ENCODE measurements at places on chromosomes 2 and 18.

- no peak for DNase-seq
Observed at GRCh38 chr2:73899801-73900336, 7.1 kb downstream of the ACTG2 start.

GRCh38 chr2:223020971-223021675 is 30.9 kb upstream of the KCNE4 start:
- no peak for DNase-seq

DNA sequence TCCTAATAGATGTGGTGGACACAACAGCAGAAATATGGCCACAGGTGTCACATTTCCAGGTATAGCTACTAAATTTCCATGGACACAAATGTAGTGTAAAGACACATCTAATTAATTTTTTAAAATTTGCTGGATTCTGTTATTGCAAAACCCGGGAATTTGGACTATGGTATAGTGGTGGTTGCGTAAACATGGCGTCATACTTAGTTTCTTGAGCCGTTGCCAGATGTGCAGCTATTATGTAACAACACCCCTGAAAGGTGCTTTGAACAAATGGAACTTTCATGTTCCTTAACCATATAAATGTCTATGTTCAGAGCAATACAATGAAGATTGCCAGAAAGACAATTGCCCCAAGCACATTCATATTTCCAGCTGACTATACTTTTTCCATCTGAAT is 85.9 kb downstream of the HRH4 start:
- no peak for DNase-seq

- DNase-seq: no peak
Observed at GRCh38 chr18:1916869-1917523, 654.3 kb downstream of the METTL4 start.

GRCh38 chr2:31785876-31786275 is 205.1 kb upstream of the SRD5A2 start:
- DNase-seq: no peak
